ENCODE measurements at places on chromosomes 5 and 9. TPM values are rescaled to one million over a fixed set of nuclear protein-coding genes. Genes with fewer than 3 reads are reported as not detected.

The KLF4 gene
- 3.3 TPM for total RNA-seq

- no peak for DNase-seq
Observed at GRCh38 chr5:115556276-115556675, 11.7 kb upstream of the FEM1C start.

DNA sequence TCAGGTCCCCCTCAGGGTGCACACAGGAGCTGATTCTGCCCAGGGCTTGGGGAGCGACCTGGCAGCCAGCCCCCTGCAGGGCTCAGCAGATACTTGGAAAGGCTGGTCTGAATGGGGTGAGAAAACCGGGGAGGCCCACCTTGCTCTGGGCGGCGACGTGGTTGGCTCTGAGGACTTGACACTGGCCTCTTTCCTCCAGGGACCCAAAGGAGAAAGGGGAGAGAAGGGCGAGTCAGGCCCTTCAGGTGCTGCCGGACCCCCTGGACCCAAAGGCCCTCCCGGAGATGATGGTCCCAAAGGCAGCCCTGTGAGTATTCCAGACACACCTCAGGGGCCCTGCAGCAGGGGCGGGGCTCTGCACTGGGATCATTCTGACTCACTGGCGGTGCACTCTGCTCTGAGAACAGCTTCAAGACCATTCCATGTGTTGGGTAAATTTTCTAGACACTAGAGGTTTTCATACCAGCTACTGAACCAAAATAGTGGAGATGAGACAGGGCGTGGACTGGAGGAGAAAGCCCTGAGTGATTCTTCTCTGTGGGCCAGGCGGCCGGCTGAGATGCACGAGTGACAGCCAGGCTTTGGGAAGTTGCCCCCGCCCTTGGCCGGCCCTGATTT lies 65.9 kb upstream of the FCN2 start:
- no peak for DNase-seq

The SLC23A1 gene
- 1.5 TPM for total RNA-seq

The GALNT12 gene
- 2.3 TPM for total RNA-seq

GRCh38 chr9:129736334-129736733 lies 16.5 kb downstream of the PTGES start:
- no peak for DNase-seq

GRCh38 chr9:128927731-128928411 lies 7.1 kb downstream of the PHYHD1 start:
- peak; percentile 21 for DNase-seq

The IARS1 gene
- 217 TPM for total RNA-seq

DNA sequence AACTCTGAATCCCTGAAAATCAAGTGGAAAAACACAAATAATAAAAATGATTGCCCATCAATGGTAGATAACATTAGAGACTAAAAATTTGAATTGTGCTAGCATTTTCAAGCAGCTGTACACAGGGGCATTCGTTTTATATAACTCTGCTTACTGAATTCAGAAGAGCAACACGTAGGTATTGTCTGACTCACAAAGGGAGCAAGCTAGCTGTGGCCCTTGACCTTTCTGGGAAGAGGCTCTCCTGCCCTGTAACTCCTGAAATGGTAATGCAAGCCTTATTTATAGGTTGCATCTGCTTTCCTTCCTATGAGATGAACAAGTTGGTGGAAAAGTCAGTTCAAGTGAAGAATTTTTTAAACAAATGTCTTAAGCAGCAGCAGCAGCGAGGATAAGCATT lies 218.7 kb upstream of the EFNA5 start:
- DNase-seq = no peak

DNA sequence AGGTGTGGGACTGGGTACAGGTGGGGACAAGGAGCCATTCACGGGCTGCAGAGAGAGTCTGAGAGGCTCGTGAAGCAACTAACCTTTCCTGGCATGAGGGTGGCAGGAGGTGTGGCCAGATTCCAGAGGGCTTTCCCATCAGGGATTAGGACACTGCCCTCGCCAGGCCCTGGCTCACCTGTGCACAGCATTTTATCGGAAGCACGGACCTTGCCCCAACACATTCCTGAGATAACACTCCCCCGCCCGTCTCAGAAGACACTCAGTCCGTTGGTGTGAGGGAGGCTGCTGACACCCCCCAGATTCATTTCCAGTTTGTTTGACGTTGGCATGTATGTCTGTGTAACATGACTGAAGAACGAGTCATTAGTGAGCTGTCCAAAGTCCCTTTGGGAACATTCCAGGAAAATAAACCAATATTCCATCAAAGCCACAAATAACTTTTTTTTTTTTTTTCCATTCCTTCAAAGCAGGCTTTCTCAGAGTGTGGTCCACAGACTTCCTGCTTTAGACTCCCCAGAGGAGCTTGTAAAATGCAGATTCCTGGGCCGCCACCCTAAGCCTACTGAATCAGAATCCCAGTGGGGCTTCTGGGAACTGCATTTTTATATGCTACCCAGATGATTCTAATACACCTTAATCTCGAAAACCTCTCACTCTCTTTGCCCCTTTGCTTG lies 23.4 kb downstream of the WWC1 start:
- DNase-seq = no peak

- no peak for DNase-seq
Observed at GRCh38 chr5:173592050-173592669, 24.3 kb downstream of the BOD1 start.

The SLC1A3 gene
- total RNA-seq = not detected

- no peak for DNase-seq
Observed at GRCh38 chr5:122054266-122054665, 23.8 kb downstream of the LOX start.

DNA sequence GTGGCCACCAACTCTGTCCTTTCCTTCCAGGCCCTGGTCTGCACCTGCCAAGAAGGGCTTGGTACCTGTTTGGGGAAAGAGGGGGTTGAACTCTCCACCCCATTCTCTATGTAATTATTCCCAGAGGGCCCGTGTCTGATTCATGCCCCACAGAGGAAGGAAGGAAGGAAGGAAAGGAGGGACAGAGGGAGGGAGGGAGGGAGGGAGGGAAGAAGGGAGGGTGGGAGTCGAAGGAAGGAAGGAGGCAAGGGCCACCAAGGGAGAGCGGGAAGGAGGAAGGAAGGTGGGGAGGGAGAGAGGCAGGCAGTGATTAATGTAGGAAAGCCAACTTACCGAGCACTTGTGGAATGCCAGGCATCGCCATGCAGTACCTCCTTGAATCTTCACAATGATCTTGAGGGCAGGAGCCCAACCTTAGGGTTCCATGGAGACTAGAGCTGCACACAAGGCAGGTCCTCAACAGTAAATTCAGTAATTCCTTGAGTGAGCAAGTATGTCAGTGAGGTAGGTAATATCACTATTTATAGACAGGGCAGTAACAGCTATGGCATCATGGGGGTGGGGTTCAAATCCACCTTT lies 75.8 kb downstream of the FGF18 start:
- DNase-seq = no peak

The BASP1 gene
- total RNA-seq = 1.0 TPM

- no peak for DNase-seq
Observed at GRCh38 chr9:111066468-111066867, 28.2 kb upstream of the LPAR1 start.

DNA sequence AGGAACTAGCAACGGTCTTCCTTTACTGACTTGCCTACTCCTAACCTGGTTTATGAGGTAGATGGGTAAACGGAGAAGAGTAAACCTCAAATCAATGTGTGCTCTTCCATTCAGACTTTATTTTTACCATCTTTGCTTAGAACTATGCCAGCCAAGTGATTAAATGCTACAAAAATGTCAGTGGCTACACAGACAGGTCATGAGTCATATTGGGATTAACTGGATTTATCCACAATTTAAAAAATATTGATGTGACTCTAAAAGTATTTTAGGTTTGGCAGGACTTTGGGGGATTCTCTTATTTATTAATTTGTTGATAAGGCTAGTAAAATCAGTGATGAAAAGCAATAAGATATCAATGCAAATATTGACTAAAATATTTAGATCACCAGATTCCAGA lies 275.0 kb downstream of the PLK2 start:
- no peak for DNase-seq

DNA sequence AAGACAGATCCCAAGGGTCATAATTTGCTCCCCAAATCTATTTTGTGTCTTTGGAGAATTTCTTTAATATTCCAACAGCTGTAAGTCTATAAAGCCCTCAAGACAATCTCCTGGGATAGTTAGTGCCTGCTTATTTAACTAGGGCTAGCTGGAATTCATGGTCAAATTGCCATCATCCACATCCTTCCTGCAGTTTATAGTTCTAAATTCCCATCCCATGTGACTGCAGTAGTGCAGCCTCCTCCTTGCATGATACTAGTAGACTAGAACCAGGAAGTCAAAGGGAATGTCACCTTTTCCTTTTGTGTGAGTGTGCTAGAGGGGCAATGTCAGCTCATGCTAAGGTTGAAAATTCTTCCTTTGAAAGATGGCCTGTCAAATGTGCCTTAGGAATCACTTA lies 214.8 kb upstream of the PIK3R1 start:
- DNase-seq = no peak

The SMC2 gene
- 51.9 TPM for total RNA-seq

The TAS2R1 gene
- not detected for total RNA-seq

DNA sequence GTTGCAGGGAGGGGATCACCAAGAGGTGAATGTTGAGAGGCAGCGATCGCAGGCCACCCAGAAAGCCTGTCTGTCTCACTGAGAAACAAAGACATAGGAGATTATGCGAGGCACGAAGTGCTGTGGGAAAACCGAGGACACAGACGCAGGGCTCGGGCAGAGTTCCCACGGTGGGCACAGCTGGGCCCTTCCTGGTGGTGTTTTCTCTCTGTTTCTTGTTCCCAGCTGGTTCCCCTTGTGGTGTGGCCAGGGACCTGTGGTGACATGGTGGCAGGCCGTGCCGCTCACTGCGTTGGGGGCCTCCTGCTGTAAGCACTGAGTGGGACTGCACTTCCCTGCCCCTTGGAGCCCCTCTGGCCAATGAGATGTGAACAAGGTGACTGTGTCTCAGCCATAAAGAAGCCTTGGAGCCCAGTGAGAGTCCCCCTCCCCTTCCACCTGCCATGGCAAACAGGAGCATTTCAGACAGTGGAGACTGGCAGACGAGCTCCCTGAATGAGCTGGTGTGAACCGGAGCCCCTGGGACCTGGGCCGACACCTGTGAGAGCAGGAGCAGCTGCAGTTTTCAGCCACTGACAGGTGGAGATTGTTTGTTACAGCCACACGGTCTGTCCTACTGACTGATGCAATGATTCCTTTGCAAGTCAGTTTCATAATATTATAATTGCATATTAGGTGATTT lies 13.2 kb upstream of the IRX4 start:
- DNase-seq = no peak

GRCh38 chr5:94017579-94017978 lies 276.2 kb upstream of the POU5F2 start:
- DNase-seq = no peak

The TAF11L10 gene
- not detected for total RNA-seq

DNA sequence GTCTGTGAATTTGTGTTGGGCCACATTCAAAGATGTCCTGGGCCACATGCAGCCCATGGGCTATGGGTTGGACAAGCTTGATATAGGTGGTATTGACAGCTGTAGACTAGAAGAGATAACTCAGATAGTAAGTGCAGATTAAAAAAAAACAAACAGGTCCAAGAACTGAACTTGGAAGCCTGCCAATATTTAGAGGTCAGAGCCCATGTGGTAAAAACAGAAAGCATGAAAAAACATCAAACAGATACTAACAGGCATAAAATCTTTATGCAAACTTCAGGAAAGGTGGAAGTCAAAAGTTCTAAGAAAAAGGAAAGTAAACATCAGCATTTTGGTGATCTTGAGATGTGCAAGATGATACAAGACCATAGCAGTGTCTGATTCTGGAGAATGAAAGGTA lies 155.1 kb upstream of the NR4A3 start:
- DNase-seq = no peak

The CLIC3 gene
- not detected for total RNA-seq

GRCh38 chr5:174371600-174372094 lies 326.1 kb downstream of the NSG2 start:
- DNase-seq = no peak

GRCh38 chr9:107942856-107943255 lies 453.3 kb upstream of the KLF4 start:
- DNase-seq = no peak

DNA sequence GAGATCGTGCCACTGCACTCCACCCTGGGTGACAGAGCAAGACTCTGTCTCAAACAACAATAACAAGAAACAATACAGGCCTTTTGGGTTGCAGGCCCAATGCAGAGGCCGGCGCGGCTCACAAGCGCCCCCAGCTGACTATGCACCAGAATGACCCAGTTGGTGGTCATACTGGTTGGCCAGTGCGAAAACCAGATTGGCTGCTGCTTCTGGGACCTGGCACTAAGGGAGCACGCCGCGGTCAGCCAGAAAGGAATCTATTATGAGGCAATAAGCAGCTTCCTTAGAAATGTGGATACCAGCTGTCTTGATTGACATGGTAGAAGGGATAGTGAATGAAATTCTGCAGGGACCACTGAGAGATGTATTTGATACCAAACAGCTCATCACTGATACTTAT lies 35.0 kb downstream of the RANBP17 start:
- no peak for DNase-seq

The EPB41L4A gene
- not detected for total RNA-seq

The NME5 gene
- not detected for total RNA-seq

DNA sequence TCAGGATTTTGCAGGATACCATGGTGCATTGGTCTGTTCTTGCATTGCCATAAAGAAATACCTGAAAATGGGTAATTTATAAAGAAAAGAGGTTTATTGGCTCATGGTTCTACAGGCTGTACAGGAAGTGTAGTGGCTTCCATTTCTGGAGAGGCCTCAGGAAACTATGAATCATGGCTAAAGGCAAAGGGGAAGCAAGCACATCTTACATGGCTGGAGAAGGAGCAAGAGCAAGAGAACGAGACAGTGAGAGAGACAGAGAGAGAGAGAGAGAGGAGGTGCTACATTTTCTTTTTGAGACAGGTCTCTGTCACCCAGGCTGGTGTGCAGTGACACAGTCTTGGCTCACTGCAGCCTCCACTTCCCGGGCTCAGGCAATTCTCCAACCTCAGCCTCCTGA lies 43.9 kb downstream of the P4HA2 start:
- DNase-seq = no peak

- DNase-seq = no peak
Observed at GRCh38 chr5:146111409-146111808, 6.0 kb upstream of the PLAC8L1 start.

The IL13 gene
- total RNA-seq = 308 TPM

The GTF2H2C gene
- 56.9 TPM for total RNA-seq

DNA sequence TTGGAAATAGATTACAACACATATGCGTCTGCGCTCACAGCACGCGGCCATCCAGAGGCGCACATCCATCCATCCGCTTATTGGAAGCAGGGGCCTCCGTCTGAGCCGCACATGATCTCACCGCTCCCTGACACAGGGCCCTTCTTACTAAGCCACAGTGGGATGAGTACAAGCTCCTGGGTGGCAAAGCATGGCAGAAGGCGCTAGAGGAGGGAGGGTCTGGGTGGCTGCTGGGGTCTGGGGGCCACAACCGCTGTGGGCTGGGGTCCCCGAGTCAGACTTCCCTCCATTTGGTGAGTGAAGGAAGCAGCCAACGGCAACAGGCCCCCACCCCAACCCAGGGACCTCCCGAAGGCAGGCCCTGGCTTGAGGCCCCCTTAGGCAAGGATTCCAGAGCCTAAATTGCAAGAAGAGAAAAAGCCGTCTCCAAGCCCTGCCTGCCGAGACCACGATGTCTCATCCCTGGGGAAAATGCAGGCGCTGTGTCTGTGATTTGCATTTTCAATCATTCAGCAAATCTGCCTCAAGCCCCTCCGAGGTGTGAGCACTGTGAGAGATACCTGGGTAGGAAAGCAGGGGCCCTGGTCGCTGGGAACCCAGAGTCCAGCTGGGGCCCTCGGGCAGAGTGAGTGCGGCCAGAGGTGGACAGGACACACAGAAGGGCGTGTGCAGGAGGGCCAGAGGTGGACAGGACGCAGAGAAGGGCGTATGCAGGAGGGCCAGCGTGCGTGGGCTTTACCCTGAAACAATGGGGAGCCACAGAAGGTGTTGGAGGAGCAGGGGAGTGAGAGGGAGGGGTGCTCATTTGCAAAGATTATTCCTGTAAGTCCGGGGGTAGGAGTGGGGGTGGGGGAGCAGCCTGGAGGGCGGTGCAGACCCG lies 135.7 kb downstream of the OLFM1 start:
- no peak for DNase-seq

Measured in activated T-helper 1 cell treated with anti-CD3 and anti-CD28 coated beads, Interleukin-12 subunit alpha, Interleukin-12 subunit beta, Interleukin-2, Interleukin-4 antibody, amounts not matched to agents 30 ng/mL and 10 ng/mL and 1 ng/mL, durations not matched to agents 14 hours and 24 hours and 36 hours (primary cell).